ENCODE measurements at places on chromosomes 6 and 20. TPM values are rescaled to one million over a fixed set of nuclear protein-coding genes. Genes with fewer than 3 reads are reported as not detected.

Gene EBF4
- 6.6 TPM for total RNA-seq

DNA sequence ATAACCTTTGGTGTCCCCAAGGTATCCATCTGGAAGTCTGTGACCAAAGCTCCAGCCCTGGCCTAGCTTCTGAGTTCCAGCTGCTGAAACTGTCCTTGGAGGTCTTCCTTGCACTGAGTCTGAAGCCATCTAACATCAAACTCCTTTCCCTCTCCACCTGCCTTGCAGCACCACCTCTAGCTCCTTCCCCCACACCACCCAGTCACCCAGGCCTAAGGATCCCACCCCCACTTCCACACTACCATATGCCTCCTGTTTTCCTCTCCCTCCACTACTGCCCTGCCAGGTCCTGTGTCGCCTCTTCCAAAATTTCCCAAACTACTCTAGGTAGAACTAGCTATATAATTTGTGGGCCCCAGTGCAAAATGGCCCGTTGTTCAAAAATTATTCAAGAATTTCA, 10.8 kb upstream of the MATN4 start:
- DNase-seq, result no peak
- H3K4me1 ChIP-seq, result peaks cover 20% of the 10 kb centered on the region
- H3K27me3 ChIP-seq, result peaks cover 54% of the 10 kb centered on the region
- H3K36me3 ChIP-seq, result peaks cover 8% of the 10 kb centered on the region
- H3K27ac ChIP-seq, result no peak overlapping the region

GRCh38 chr20:61461461-61461860, 209.4 kb downstream of the CDH4 start:
- peaks cover 27% of the 10 kb centered on the region for H3K27me3 ChIP-seq
- H3K27ac ChIP-seq, result no peak overlapping the region
- no peaks in the 10 kb centered on the region for H3K36me3 ChIP-seq
- DNase-seq, result no peak
- H3K4me3 ChIP-seq, result no peak overlapping the region

- no peak overlapping the region for H3K27ac ChIP-seq
- no peak overlapping the region for H3K4me3 ChIP-seq
- H3K4me1 ChIP-seq, result no peaks in the 10 kb centered on the region
- peaks cover 16% of the 10 kb centered on the region for H3K27me3 ChIP-seq
Observed at GRCh38 chr6:45830441-45831139, 185.1 kb downstream of the CLIC5 start.

Measured in Calu3 (cell line).